ENCODE measurements at places on chromosomes 2 and 18.

GRCh38 chr2:148643421-148643820 lies 1.1 kb upstream of the EPC2 start:
- no peak for DNase-seq

GRCh38 chr18:8468921-8469335 lies 140.3 kb upstream of the RAB12 start:
- DNase-seq, result no peak

GRCh38 chr2:229586746-229587705 lies 127.3 kb downstream of the DNER start:
- DNase-seq, result peak; percentile 65

- no peak for DNase-seq
These were observed 26.2 kb downstream of the NCAPH start for GRCh38 chr2:96361751-96362150.

- DNase-seq, result no peak
These were observed 391.2 kb downstream of the PTPRM start for GRCh38 chr18:7958081-7958896.

- DNase-seq, result no peak
These were observed 136.9 kb downstream of the MYO3B start for GRCh38 chr2:170314744-170315447.

DNA sequence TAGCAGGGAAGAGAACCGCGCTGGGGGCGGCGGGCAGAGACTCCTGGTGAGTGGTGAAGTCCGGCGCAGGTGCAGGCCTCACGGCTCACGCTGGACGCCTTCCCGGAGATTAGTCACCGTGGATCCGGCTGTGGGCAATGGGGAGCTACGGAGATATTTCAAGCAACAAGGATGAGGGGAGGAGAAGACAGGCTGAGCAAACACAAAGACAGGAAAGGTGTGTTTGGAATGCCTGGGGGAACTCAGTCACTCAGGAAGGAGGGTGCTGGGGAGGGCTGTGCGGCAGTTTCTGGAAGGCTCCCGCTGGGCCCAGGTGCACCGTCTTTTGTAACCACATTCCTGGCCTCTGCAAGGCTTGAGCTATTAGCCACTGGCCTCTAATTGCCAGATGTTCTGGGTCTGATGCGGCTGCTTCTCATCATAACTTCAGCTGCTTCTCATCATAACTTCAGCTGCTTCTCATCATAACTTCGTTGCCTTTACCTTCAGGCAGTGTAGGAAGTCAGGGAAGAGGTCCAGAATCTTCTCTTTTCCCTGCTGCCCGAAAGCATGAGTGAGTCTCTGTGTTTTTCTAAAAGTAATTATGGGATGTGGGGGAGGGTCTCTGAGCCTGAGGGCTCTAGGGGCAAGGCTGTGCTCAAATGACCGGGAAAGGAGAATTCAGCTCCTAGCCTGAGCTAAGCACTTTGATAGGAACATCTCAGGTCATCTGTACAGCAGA lies 118.9 kb downstream of the PXDN start:
- DNase-seq, result no peak

- DNase-seq, result no peak
These were observed 260.3 kb downstream of the TPGS2 start for GRCh38 chr18:36568487-36568886.

GRCh38 chr18:44689736-44690135 lies 9.0 kb downstream of the SETBP1 start:
- DNase-seq, result no peak

GRCh38 chr2:65846989-65847678 lies 414.7 kb upstream of the SPRED2 start:
- no peak for DNase-seq

GRCh38 chr2:127650041-127650784 lies 4.3 kb downstream of the GPR17 start:
- no peak for DNase-seq

- DNase-seq, result no peak
These were observed 840.4 kb downstream of the CPS1 start for GRCh38 chr2:211396815-211397214.

DNA sequence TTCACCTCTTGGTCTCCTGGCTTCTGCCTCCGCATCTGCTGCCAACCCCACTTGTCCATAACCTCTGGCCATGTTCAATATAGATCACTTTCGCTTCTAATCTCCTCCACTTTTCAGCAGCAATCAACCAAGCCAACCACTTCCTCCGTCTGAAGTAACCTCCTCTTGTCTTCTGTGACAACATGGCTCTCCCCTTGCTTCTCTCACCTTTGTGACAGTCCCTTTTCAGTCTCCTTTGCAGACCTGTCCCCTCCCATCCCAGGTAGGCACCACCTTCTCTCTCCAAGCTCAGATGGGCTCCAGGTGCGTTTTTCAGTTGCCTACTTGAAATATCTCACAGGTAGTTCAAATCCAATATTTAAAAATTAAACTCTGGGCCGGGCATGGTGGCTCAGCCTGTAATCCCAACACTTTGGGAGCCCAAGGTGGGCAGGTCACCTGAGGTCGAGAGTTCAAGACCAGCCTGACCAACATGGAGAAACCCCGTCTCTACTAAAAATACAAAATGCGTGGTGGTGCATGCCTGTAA lies 4.7 kb upstream of the PSD4 start:
- no peak for DNase-seq

DNA sequence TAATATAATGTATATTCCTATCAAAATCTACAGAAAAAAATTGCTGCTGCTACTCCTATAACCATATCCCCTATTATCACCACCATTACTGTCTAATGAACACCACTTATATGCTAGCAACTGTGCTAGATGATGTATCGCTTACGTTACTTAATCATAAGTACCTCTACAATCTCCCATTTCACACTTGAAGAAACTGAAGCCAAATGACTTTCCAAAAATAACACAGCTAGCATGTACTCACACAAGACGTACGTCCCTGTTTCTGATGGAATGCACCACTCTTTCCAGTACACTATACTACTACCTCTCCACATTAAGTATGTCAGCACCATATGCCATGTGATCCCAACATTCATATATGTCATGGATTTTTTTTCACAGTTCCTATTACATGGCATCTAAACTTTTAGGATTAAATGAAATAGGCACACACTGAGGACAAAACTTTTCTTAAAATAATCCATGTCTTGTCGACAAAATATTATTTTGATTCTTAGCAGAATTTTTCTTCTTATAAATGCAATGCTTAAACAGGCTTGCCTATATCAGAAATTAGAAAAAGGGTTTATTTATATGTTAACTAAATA lies 112.8 kb downstream of the NBAS start:
- DNase-seq, result no peak

DNA sequence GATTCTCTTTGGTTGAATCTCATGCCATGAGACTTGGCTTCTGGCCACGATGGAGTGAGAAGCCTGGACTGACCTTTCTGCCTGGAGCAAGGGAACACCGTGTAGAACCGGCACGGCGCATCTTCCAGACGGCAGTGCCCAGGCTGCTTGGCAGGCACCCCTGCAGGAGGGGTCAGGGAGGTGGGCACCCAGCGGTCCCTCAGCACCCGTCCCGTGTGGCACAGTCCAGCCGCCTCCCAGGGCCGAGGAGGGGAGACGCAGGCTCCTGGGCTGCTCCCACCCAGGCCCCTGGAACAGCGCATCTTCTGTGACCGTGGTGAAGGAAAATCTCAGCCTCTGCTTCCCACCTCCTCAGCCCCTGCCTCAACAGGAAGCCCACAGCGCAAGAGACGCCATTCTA lies 95.7 kb downstream of the CMPK2 start:
- no peak for DNase-seq

- no peak for DNase-seq
These were observed 469.0 kb downstream of the EPHA4 start for GRCh38 chr2:221102896-221103688.

DNA sequence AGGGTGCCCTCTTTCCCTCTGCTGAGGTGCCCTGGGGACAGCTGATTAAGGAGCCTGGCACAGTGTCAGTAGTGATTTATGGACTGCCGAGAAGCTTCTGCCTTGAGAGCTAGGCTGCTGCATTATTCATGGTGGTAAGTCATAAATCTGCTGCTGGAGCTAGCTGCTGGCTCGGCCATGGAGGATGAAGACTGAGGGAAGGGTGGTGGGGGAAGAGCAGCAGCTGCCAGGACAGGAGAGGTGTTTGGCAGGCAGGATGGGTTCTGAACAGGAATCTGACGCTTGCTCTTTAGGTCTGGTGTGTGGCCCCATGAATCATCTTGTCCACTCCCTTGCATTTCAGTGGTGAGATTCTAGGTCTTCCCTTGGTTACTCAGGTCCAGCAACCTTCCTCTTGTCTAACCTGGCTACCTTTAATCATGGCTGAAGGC lies 296.3 kb downstream of the DYSF start:
- no peak for DNase-seq

DNA sequence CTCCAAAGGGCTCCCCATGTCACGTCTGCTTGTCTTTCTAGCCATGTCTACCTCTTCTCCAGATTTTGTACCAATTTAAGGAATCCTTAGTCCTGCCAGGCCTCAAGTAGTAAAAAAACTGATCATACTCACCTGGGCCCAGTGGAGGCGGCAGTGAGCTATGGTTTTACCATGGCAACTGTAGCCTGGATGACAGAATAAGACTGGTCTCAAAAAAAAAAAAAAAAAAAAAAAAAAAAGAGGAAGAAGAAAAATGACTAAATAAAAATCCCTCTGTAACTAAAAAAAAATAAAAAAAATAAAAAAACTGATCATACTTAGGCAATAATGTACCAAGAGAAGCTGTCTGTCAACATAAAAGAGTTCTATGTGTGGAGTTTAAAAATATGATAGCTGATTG lies 221.6 kb downstream of the NR4A2 start:
- DNase-seq, result peak; percentile 66

DNA sequence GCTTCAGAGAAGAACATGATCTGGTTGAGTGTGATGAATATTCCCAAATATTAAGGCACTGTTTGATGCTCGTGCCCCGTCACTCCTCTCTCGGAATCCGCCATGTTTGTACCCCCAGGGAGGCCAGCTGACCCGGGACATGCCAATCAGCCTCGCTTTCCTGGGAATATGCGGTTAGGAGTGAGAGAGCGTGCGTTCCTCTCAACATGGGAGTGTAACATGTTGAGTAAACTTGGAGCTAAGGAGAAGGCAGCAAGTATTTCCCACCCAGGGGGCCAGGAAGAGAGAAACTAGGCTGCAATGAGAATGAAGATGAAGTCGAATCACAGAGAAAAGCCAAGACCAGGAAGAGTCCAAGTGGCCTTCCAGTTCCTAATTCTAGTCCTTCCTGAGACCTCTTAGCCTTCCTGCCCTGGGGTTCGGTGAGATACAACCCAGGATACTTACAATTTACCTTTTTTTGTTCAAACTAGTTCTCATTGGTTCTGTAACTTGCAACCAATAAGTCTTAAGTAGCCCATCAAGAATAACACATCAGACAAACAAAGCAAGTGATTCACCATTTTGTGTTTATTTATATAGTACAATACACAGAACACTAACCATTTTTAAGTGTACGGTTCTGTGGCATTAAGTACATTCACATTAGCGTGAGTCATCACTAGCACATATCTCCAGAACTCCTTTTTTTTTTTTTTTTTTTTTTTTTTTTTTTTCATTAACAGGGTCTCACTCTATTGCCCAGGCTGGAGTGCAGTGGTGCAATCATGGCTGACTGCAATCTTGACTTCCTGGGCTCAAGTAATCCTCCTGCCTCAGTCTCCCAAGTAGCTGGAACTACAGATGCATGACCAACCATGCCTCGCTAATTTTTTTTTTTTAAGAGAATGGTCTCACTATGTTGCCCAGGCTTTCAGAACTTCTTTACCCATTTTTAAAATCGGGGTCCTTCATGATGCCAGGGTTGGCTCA lies 36.4 kb upstream of the SLC1A4 start:
- DNase-seq, result no peak

DNA sequence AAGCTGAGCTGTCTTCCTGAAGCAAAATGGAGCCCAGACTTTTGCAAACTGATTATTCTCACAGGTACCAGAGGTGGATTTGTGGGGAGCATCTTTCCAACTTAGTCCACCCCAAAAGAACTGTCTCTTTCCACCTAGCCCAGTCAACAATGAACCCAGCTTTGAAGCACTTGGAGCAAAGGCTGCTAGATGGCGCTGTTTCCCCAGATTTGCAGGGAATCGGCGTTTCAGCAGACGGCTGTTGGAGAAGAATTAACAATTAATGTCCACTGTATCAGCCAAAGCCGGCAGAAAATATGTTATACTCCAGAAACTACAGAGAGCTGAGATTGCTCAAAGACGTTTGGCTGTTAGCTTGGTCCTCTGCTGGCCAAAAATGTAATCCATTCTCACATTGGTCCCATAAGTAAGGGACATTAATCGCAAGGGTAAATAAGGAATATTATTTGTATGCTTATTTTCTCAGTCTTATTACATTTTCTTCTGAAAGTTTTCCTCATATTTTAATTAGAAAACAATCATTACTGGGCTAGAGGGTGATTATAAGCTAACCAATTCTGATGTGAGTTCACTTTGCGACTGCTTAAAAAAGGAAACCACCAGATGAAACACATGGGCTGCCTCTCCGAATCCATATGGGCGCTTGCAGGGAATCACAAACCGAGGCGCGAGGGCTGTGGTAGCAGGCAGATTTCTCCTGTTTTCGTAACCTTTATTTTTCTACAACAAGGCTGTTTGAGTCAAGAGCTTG lies 423.8 kb upstream of the MEX3C start:
- peak; percentile 61 for DNase-seq

DNA sequence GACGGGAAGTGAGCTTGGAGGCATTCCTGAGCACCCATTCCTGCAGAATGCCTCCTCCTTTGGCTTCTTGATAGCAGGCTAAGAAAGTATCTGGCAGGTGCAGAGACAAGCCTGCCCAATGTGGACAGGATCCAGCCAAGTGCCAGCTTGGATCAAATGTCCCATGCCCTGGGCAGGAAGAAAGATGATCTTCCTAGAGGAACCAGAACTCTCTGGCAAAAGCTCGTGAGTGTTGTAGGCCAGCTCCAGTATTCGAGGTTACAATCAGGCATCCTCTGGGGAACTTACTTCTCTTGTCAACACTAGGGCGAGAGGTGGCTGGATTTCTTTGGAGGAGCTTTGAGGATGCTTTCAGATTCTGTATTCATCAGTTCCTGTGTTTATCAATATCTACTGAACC lies 29.9 kb upstream of the PDIA6 start:
- no peak for DNase-seq

All from hematopoietic multipotent progenitor cell treated with erythropoietin and hydrocortisone succinate and interleukin-3 and kit ligand, for 4 days (in vitro differentiated cells).